Suprapubic skin (tissue), 4 donors: ENCODE measurements at places on chromosomes 4 and X. TPM values are rescaled to one million over a fixed set of nuclear protein-coding genes. Genes with fewer than 3 reads are reported as not detected.

- no peak for DNase-seq
Measured at GRCh38 chrX:69119122-69119521, 46.1 kb downstream of the PJA1 start.

GRCh38 chrX:2242326-2242725, 258.4 kb downstream of the DHRSX start:
- no peak for DNase-seq

SSX4B gene
- total RNA-seq, result not detected

GRCh38 chr4:138979742-138980141, 35.8 kb upstream of the NOCT start:
- DNase-seq, result no peak

CXCL8 gene
- not detected for total RNA-seq

- DNase-seq, result no peak
Measured at GRCh38 chr4:89909889-89910288, 15.2 kb downstream of the MMRN1 start.

- DNase-seq, result no peak
Measured at GRCh38 chr4:41181037-41181436, 33.3 kb downstream of the APBB2 start.

DNA sequence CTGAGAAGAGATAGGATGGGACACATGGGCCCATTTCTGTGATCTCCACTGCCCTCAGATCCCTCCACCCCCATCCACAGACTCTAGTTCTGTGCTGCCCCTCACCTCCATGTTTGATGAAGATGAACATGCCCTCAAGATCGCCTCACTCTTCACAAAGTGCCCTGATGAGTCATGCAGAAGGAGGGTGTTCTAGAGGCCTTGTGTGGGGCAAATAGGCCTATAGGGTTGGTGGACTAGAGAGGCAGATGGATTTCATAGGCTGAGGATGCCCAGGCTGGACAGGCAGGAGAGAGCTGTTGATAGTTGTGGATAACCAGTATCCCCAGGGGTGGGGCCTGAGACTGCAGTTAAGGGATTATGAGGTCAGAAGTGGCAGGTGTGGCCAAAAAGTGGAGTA, at the start of gene CXorf65:
CXorf65 (minus strand) TSS at position 314 of the 400 bp plus-strand sequence; CDS start at position 130, 184 bp downstream.
- no peak for DNase-seq

GRCh38 chr4:48195374-48195773, 61.3 kb upstream of the TXK start:
- DNase-seq, result no peak

GRCh38 chrX:51332188-51332942, at the start of gene NUDT10:
Gene NUDT10, plus strand, starts transcription at chrX:51332822. Its CDS starts 144 bp downstream, at chrX:51332966.
- no peak for DNase-seq

DNA sequence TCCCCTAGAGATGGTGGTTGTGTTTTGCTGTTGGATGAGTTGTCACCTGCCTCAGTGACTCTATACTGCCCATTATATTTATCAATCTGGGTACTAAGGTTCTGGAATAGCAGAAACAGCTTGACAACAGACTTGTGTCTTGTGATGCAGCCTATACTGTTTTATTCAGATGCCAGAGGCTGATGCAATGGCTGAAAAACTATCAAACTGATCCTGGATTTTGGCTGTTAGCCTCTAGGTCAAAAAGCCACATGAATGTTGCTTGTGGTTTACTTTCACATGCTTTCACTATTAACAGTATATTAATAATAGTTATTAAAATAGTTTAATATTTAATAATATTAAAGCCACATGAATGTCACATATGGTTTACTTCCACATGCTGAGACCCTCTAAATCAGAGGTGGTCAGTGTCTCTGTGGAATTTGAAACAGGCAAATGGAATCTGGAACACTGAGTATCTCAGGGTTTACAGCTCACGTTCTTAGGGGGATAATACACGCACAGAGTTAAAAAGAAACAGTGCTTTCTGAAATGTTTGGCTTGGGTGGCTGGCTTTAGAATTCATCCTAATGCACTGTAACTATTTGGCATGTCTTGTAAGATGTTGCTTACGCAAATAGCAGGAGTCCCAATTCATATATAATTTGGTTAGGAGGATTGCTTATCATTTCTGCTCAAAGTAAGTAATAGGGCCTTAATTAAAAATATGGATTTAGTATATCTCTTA, 82.5 kb upstream of the LCORL start:
- DNase-seq, result no peak

- no peak for DNase-seq
Measured at GRCh38 chr4:155450676-155451075, 73.9 kb upstream of the MAP9 start.
